ENCODE measurements at places on chromosomes 4 and X. TPM values are rescaled to one million over a fixed set of nuclear protein-coding genes. Genes with fewer than 3 reads are reported as not detected.

- DNase-seq, result peak; percentile 36
Measured at GRCh38 chr4:20544645-20545044, 155.6 kb upstream of the PACRGL start.

DNA sequence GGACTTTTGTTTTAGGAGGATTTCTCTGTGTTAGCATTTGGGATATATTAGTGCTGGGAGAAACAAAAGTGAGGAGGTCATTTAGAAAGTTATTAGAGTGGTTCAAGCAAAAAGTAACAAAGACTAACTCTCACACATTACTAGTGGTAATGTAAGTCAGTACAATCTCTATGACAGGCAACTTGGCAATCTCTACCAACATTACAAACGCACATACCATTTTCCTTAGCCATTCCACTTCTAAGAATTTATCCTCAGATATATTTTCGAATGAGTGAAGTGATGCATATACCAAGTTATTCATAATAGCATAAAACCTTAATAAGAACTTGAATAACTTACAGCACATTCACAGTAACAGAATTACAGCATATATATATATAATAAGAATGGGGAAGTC is 146.2 kb downstream of the PRSS12 start:
- DNase-seq, result peak; percentile 4

EXOC1 gene
- 26.4 TPM for total RNA-seq

DNA sequence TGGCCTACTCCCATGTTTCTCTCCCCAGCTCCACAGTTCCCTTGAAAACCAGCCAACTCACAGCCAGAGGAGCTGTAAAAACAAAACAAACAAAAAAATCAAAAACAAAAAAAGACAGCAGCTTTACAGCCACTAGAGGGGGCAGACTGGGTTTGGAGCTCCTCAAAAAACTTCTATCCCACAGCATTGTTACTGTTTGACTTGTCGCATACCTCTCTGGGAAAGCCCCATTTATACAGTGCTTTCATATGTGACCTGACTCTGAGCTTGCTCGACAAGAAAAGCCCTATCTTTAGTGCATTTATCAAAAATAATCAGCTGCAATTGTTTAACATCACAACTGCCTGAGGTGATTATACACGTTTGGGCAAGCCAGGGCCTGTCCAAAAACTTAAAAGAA is 21.6 kb downstream of the TSPAN6 start:
- peak; percentile 58 for DNase-seq

- DNase-seq, result no peak
Measured at GRCh38 chr4:139689093-139689722, 23.6 kb downstream of the MGST2 start.

DNA sequence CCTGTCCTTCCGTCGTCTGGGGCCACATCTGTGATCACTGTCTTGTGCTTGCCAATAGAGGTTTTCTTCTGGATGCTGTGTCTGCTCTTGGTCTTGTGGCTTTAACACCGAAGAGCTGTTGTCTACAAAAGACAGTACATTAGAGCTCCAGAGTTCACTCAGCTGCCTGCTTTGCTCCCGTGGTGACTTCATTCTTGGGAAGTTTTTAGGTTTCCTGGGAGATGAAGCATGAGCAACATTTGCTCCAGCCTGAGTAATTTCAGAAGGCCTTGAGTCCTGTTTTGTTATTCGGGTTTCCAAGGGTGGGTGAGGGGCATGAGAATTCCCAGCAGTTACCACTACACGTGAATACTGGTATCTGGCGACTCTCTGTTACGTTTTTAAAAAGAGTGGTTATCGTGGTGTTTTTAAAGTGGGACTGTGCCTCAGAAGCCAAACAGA is 189.2 kb downstream of the SHROOM3 start:
- peak; percentile 96 for DNase-seq

DNA sequence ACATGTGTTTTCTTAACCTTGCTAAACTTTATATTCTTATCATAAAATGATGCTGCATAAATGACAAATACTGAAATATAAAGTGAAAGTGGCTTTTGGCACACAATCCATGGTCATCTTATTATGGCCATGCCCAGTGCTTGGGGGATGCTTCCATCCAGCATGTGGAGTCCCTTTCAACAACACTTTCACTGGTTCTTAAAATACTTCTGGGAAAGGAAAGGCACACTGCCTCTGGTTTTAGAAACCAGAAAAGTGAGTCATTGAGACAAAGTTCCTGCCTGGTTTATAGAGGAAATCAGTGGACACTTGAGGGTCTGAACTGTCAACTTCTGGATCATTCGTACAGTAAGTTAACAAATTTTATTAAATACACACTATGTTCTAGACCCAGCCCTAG is 248.0 kb upstream of the ADAMTS3 start:
- DNase-seq, result peak; percentile 10

C1QTNF7 gene
- total RNA-seq, result not detected

DNA sequence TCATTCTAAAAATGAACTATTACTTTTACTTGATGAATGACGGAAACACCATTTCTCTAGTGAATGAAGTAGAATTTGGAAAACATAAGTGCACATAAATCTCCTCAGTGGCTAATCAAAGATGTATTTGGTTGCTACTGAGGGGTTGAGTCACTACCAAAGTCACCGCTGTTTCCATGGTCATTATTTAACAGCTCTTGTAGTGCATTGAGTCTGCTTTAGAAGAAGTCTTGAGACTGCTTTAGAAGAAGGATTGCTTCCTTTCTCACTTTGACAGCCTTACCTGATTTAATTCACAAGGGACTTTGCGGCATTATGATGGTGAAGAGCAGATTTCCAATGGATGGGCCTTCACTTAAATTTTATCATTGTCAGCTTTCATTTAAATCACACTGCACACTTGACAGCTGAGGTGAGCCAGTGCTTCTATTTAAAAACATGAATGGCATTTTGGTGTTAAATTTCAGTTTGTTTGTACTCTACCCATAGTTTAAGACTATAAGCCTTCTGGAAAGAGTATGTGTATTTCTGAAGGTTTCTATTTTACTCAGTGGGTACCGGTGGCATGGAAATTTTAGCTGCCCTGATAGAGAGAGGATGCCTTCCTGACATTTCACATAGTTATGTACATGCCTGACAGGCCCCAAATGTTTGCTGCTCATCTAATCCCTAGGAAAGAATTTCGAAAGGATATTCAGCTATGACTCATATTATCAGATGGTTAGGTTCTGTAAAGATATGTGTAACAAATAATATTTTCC is 9.5 kb downstream of the ASB5 start:
- peak; percentile 65 for DNase-seq

- no peak for DNase-seq
Measured at GRCh38 chr4:56288663-56289062, 98.6 kb downstream of the AASDH start.

GRCh38 chr4:142091691-142092182 is 455.4 kb downstream of the IL15 start:
- peak; percentile 97 for DNase-seq

GRID2 gene
- not detected for total RNA-seq

DNA sequence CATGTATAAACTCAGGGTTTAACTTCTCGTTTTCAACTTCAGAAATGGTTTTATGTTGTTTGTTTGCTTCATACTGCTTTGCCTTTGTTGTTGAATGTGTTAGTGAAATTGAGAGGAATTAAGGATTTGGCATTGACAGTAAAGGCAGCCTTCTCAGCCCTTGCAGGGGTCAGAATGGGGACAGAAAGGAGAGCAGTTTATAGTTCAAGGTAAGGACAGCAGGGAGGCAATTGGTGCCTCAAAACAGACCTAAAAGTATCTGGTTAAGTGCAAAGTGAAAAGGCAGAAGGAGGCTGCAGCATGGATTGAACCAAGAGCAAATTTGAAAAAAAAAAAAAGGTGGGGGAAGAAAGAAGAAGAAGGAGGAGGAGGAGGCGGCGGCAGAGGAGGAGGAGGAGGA is 835.0 kb upstream of the ADGRL3 start:
- no peak for DNase-seq

DNA sequence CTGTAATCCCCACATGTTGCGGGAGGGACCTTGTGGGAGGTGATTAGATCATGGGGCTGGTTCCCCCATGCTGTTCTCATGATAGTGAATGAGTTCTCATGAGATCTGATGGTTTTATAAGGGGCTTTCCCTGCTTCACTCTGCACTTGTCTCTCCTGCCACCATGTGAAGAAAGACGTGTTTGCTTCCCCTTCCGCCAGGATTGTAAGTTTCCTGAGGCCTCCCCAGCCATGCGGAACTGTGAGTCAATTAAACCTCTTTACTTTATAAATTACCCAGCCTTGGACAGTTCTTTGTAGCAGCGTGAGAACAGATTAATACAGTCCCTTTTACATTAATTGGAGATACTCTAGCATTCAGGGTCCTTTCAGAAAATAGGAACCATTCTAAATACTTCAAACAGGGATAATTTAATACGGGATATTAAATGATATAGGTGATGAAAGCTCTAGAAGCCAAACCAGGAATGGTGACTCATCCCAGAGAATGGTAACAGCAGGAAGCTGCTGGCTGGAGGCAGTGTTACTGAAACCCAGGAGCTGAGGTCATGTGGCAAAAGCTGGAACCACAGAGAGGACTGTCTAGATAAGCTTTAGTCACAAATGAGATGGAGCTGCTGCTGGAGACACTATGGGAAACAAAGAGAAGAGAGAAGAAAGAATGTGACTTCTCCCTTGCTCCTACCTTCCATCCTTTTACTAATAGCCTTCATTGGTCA is 57.3 kb downstream of the GSTCD start:
- DNase-seq, result peak; percentile 79

GRCh38 chr4:139144161-139144859 is 32.7 kb downstream of the ELF2 start:
- DNase-seq, result peak; percentile 57

- DNase-seq, result no peak
Measured at GRCh38 chrX:130084631-130085237, 25.6 kb downstream of the ELF4 start.

- DNase-seq, result no peak
Measured at GRCh38 chr4:17480210-17480927, 31.5 kb downstream of the QDPR start.

DNA sequence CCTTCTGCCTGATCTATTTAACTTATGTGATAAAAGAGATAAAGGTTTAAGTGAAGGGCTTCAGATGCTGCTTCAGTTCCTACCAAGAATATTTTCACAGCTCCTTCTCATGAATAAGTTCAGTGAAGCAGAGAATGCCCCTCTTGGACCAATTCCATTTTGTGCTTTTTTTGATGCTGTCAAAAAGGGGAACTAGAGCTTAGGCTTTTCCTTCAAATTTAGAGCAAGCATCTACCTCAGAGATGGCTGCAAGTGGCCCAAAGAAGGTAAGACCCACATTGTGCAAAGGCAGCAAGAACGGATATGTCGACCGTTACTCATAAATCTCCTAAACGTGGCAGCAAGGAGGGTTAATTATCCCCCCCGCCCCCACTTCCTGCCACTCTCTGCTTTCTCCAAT is 4.5 kb downstream of the CHRDL1 start:
- DNase-seq, result no peak

- DNase-seq, result no peak
Measured at GRCh38 chr4:1238676-1239000, 10.3 kb downstream of the CTBP1 start.

- DNase-seq, result peak; percentile 95
Measured at GRCh38 chrX:53081925-53082772, at the start of gene TSPYL2. Gene TSPYL2, plus strand, starts transcription at chrX:53082367. Its CDS starts 132 bp downstream, at chrX:53082499.

APELA gene
- not detected for total RNA-seq
